Activated T-helper 1 cell treated with anti-CD3 and anti-CD28 coated beads, Interleukin-12 subunit alpha, Interleukin-12 subunit beta, Interleukin-2, Interleukin-4 antibody, amounts not matched to agents 30 ng/mL and 10 ng/mL and 1 ng/mL, durations not matched to agents 14 hours and 24 hours and 36 hours (primary cell): ENCODE measurements at places on chromosomes 12 and 14. TPM values are rescaled to one million over a fixed set of nuclear protein-coding genes. Genes with fewer than 3 reads are reported as not detected.
A peak's percentile ranks its signal among the peaks of the same experiment; 100 is the strongest.

DNA sequence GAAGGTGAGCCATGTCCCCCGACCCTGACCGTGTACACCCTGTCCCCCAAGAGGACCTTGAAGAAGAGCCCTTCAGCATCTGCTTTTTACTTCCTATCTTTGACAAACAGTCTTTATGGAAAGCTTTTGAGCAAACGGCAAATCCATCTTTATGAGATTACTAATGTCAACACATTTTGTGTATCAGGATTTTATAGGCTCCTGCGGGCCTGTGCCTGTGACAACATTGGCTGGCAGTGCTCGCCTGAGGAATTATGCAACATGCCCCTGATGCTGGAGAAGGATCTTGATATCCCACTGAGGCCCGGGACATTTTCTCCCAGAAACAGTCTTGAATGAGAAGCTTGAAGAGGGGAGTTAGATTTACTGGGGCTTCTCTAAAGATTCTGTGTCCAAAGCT lies 416.5 kb downstream of the NRXN3 start:
- H3K27ac ChIP-seq, result no peak overlapping the region
- H3K4me1 ChIP-seq, result no peaks in the 10 kb centered on the region
- H3K4me3 ChIP-seq, result no peak overlapping the region

Gene CD27
- total RNA-seq, result 82.1 and 82.3 TPM in 2 replicates

DNA sequence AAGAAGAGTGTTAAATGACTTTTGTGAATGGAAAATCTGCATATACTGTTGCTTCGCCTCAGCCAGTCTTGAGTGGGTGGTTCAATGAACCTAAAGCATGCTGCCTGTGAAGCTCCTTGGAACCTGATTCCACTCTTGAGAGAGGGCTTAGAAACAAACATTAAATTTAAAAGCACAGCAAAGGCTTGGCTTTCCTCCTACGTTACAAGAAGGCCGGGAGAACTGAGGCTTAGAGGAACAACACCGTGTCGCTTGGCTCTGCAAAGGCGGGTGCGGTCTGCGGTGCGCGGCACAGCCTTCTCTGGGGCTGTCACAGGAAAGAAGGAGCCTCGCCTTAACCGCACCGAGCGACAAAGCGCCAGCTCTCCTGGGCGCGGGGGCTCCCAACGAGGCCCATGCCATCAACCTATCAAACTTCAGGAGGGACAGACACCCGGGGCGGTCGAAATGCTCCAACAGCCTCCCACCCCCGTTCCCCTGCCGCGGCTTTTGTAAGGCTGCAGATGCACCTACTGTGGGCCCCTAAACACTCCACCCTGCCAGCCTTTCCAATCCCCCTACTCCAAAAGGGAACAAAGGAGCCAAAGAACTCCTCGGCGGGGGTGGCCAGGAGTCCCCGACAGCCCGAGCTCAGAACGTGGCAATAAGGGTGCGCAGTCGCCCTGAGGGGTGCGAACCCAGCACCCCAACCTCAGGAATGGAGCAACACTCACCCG lies 729 bp downstream of the OSBPL8 start:
- no peaks in the 10 kb centered on the region for H3K27me3 ChIP-seq
- peak overlapping the region; percentile 94 for H3K4me3 ChIP-seq
- H3K4me1 ChIP-seq, result peaks cover 51% of the 10 kb centered on the region
- peak overlapping the region; percentile 98 for H3K27ac ChIP-seq

DNA sequence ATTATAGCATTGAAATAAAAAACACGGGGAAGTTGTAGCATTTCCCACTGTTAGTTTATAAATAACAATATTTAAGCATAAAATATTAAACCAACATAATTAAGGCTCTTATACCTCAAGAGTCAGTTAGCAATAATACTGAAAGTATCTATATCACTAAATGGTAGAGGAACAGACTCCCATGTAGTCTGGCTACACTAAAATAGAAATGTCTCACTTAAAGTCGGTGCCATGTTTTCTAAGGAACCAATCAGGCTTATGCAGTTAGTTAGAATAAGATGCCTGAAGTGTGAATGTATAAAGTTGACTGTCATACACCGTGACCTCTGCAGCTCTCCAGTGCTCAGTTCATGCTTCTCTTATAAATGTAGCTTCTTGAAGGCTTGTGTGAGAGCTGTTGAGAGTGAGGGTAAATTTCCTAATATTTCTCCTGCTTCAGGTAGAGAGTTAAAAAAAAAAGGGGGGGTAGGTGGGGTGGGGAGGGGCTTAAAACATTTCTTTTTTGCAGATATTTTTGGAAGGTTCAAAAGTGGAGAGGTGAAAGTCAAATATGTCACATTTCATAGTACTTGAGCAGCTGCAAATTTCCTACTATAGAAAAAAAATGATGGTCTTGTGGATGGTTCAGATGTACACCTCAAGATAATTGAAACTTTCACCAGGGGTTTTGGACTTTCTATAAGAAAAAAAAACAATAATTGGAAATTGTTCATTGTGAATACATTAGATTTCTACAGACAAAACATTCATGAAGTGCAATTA lies 64.5 kb downstream of the PTCSC3 start:
- no peak for DNase-seq
- H3K4me3 ChIP-seq, result no peak overlapping the region
- no peaks in the 10 kb centered on the region for H3K4me1 ChIP-seq
- H3K36me3 ChIP-seq, result no peaks in the 10 kb centered on the region
- H3K27me3 ChIP-seq, result peaks cover 13% of the 10 kb centered on the region

Gene CLIP1
- 64.1 and 71.9 TPM in 2 replicates for total RNA-seq
